ENCODE measurements at places on chromosomes 7 and 10. TPM values are rescaled to one million over a fixed set of nuclear protein-coding genes. Genes with fewer than 3 reads are reported as not detected.

Gene CCL26
- 18.3 TPM for total RNA-seq

Gene NUPR2
- not detected for total RNA-seq

Gene ACTR3C
- total RNA-seq, result not detected

Gene CCDC3
- total RNA-seq, result 2.4 TPM

Gene SYT15
- 0.17 TPM for total RNA-seq

Gene FEZF1
- total RNA-seq, result 2.3 TPM

- no peak for DNase-seq
Measured at GRCh38 chr7:140539461-140539860, 60.2 kb upstream of the MKRN1 start.

GRCh38 chr10:94992811-94993210 lies 54.4 kb downstream of the CYP2C9 start:
- DNase-seq, result no peak

GRCh38 chr7:37028909-37029440 lies 304.7 kb upstream of the AOAH start:
- DNase-seq, result no peak

- DNase-seq, result no peak
Measured at GRCh38 chr7:29231671-29232232, 37.2 kb downstream of the CHN2 start.

GRCh38 chr7:132608523-132608922 lies 32.3 kb upstream of the PLXNA4 start:
- DNase-seq, result no peak

- DNase-seq, result peak; percentile 30
Measured at GRCh38 chr7:64733550-64734240, 60.5 kb upstream of the ZNF138 start.
